ENCODE measurements at places on chromosomes 3 and 15.

- no peak for DNase-seq
These were observed 13.4 kb downstream of the ITPR1 start for GRCh38 chr3:4506559-4507023.

DNA sequence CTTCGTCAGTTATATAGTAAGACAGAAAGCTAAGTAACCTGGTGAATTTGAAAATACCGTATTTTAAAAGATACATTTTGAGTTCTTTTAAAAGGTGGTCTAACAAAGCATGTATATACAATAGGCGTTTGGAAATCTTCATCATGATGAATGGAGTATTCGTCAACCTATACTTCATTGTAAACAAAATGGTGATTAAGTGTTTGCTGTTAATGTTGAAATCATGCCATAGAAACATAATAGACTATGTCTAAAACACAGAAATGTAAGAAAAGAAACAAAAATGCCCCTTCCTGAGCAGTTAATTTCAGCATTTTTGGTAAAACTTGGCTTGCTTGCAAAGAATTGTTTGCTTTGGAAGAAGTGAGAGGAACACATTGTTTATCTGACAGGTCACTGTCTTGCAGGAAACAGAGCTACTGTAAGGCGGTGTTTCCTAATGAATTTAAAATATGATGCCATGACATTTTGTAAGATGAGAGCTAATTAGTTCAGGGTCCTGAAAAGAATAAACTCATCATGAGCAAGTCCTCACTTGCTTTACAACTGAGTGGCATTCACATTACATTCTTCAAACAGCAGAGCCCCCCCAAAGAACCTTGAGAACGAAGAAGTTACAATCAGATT is 126.7 kb downstream of the SERPINI1 start:
- DNase-seq = no peak

DNA sequence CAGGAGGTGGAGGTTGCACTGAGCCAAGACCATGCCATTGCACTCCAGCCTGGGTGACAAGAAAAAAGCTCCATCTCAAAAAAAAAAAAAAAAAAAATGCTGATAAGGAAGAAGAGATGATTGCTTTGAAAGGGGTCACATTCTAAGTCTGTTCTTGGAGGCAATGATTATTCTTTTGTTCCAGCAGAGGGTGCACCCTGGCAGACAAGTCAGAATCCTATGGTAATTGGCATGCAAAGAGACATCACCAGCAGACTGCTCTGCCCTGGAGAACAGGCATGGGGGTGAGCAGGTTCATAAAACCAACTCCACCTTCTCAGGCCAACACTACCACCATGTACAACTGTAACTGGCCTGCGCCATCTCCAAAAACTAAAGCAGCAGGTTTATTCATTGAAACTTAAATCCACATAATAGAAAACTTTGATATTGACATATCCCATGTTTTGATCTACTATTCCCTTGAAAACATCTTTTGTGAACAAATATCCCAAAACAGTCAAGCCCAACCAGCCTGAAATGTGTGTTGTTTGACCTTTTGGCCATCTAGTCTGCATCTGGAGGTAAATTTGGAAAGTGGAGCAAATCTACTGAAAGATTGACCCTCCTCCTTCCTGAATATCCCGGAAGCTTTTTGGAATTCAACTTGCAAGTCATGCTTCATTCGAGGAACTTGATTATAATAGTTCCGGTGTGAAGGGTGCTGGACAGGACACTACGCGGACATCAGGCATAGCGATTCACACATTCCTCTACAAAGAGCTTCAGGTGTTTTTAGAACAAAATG is 100.3 kb downstream of the MECOM start:
- DNase-seq = no peak

GRCh38 chr3:122538956-122539490 is 24.3 kb upstream of the KPNA1 start:
- DNase-seq = no peak

- no peak for DNase-seq
These were observed 18.1 kb upstream of the P2RY13 start for GRCh38 chr3:151347432-151347831.

Data from activated naive CD4-positive, alpha-beta T cell (primary cell).